ENCODE measurements at places on chromosomes 6 and 20.
A peak's percentile ranks its signal among the peaks of the same experiment; 100 is the strongest.

GRCh38 chr20:13671916-13672378, 33.2 kb upstream of the TASP1 start:
- no peak for DNase-seq

DNA sequence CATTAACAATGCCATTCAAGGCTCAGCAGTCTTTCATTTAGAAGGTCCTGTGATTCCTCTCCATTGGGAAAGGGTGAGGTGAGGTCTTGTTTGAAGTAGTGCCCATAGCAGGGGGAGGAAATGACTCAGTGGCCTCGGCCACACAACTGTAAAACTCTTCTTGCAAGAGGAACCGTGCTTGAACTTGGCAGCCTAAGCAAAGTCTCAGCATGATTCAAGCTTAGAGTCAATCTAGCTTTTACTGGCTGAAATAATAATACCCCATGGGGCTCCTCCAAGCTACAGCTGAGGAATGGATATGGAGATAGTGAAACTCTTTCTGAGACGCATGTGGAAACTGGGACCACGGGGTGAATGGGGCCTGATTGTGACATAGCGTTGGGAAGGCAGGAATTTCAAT, 428.2 kb downstream of the BMP2 start:
- no peak for DNase-seq

- DNase-seq = no peak
Measured at GRCh38 chr20:45096781-45097180, 4.1 kb downstream of the KCNS1 start.

DNA sequence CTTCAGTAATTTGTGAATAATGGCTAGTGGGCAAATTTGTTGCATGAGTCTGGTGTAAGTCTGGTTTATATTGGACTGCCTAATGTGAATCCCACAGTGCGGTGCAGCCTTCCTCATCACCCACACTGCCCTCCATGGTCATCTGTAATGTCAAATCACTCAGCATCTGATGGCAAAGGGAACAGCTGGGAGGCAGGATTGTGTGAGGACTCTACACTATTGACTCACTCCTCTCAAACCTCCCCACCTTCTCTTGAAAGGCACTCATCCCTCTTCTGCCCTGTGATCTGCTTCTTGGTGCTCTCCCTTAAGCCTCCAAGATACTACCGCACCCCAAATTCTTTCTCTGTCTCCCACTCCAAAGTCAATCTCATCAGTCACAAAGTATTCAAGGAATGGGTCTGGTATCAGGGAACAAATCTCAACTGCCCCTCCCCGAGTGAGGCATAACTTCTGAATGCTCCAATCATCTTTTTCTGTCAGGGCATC, 146.0 kb upstream of the BEND6 start:
- DNase-seq = no peak

DNA sequence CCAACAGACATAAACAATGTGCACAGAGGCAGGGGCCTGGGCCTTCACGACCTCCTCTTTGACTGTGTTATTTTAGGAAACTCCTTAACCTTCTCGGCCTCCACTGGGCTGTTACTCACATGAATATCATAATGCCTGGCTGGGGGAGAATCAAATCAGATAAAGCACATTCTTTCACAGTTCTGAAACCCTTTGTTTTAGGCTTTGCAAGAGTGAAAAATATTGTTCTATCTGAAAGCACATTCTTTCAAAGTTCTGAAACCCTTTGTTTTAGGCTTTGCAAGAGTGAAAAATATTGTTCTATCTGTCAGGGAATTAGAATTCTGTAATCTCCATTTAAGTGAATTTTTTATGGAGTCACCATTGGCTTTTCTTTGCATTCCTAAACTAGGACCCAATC, 50.7 kb upstream of the SYNDIG1 start:
- DNase-seq = no peak

DNA sequence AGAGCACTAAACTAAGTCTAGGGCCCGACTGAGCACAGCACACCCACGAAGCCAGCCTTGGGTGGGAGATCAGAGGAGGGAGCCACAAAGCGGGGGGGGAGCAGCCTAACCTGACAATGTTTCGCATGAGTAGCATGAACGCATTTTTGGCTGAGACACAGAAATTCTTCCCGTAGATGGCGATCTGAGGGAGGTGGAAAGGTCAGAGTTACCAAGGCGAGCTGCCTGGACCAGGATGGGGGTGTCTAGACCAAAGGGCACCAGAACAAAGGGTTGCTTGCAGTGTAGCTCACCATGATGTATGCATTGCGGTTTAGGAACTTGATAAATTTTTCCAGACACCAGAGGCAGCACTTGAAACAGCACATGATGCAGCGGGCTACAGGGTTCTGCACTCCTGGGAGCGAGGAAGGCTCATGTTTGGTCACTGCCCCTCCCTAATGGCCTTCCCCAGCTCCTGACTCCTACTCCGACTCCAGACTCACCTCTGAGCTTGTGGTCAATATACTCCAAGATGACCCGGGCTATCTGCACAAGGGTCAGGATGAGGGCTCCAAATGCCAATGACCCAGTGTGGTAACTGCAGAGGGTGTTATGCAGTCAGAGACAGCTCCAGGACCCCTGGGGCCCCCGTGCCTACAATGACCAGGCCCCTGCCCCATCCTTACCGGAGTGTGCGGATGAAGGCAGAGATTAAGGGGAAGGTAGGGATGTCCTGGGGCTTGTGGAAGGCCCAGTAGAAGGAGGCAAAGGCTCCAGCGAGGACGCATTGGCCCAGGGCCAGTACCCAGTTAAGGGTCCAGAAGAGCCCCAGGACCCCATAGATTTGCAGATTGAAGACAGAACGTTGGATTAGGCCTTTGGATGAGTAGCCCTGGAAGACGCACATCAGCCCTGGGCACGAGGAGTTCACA, 2.8 kb upstream of the NEU1 start:
- no peak for DNase-seq

DNA sequence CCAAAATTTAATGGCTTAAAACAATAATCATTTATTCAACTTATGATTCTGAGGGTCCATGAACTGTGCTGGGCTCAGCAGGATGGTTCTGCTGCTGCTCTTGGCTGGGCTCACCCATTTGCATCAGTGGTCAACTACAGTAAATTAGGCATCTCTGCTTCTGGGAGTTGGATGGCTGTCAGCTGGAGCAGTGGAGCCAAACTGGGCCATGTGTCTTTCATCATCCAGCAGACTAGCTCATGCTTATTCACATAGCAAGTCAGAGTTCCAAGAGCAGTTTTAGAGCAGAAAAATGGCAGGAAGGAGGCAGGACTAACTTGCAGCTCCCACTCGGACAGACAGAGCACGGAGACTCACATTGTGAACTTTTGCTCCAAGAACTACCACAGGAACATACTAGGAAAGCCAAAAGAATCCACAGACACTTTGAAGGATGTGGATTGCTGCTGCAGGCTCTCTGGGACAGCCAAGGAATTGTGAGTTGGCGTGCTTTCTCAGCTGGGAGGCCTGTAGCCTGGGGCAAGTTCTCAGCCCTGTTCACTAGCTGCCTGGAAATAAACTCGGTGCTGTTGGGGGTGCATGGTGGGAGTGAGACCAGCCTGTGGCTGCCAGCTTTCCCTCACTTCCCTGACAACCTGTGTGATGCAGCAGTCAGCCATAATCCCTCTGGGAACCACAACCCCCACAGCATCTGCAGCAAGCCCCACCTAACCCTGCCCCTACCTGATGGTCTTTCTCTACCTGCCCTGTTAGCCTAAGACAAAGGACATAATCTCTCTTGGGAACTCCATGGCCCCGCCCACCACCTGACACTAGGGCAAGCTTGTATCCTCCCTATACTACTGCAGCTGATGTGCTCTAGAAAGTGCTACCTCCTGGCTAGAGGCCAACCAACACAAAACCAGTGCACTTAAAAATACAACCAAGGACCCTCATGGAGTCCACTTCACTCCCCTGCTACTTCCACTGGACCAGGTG, 129.0 kb downstream of the JPH2 start:
- no peak for DNase-seq

GRCh38 chr20:24738981-24739633, 210.0 kb upstream of the CST7 start:
- no peak for DNase-seq

DNA sequence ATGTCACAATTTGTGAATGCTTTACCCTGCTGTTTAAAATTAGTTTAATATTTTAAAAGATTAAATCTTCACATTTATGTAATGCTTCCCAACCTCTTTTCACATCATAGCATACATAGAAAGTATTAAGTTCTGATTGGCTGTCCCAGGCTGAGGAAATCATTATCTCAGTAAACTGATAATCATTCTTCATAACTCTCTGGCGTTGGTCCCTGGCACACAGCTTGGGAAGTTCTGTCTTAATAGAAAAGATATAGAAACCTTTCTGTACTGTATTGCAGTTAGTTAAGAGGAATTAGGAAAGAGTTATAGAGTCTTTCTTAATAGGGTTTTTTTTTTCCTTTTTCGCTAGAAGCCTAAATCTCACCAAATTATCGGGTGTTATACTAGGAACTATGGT, 85.4 kb downstream of the CBFA2T2 start:
- no peak for DNase-seq

GRCh38 chr6:136331461-136331860, 41.8 kb upstream of the BCLAF1 start:
- no peak for DNase-seq

DNA sequence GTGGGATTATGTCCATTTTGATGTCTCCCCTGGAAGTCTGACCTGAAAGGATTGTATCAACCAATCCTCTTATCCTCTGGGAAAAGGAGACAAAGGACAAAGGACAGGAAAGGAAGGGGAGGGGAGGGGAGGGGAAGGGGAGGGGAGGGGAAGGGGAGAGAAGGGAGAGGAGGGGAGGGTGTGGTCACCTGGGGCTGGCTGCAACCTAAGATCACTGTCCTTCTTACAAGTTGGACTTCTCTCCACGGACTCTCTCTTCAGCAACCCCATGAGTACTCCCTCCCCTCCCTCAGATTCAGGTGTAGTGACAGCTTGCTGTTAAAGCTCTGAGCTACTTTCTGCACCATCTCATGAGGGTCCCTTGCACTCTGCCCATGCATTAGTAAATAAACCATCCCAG, 58.9 kb upstream of the KLHL31 start:
- DNase-seq = no peak

- DNase-seq = no peak
Measured at GRCh38 chr6:160013987-160014868, 45.3 kb downstream of the IGF2R start.

GRCh38 chr20:20593447-20594170, 118.8 kb downstream of the RALGAPA2 start:
- no peak for DNase-seq

DNA sequence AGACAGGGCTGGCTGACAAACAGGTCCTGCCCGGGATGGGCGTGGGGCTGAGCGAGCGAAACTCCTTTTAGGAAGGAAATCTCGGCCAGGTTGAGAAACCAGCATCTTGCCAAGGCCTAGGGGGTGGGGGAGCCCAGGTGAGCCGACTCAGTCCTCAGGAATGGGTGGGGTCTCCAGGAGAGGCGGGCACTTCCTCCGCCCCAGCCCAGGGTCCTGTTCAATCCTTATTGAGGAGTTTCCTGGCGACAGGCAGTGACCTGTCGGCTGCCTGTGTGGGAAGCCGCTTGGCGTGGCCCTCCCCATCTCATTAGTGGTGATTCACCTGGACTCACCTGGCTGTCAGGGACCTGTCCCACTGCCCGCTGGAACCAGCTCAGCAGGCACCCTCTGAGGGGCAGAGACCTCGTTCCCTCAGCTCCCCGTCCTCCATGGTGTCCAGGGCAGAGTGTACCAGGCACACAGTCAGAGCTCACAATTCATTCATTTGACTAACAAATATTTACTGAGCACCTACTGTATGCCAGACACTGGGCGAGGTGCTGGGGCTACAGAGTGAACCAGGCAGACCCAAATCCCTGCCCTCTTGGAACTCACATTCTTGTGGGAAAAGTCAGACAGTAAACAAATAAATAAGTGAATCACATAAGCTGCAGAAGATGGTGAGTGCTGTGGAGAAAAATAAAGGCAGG, 51.1 kb downstream of the FGD2 start:
- no peak for DNase-seq

DNA sequence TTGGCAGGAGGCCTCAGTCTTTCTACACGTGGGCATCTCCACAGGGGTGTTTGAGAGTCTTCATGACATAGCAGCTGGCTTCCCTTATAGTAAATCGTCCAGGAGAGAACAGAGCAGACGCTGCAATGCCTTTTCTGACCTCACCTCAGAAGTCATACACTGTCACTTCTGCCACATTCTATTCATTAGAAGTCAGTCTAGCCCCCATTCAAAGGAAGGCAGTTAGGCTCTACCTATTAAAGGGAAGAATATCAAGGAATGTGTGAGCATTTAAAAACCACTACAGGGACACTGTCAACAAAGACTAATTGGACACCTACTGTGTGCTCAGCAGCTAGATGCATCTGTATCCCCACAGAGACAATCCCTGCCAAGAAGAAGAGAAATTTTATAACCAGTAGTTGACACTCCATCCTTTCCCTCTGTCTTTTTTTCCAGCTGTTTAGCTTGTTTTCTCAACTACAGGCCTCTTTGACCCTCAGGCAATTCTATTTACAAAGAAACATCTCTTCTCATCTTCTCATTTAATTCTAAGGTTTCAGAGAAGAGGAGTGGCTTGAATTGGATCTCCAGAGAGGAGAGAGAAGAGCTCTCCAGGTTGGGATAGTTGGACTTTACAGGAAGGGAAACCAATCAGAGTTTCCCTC, 18.6 kb downstream of the ARMC12 start:
- DNase-seq = no peak

GRCh38 chr6:31473780-31474761, 23.9 kb upstream of the MICB start:
- DNase-seq = no peak

GRCh38 chr6:3068329-3069214, at the start of gene RIPK1:
TSS of gene RIPK1 (plus strand) at chr6:3068494. CDS start at chr6:3076824, 8,330 bp downstream.
- DNase-seq = peak; percentile 85

GRCh38 chr6:105882828-105883227, 203.3 kb upstream of the PRDM1 start:
- no peak for DNase-seq

- DNase-seq = no peak
Measured at GRCh38 chr6:65416621-65417020, 290.4 kb downstream of the EYS start.

DNA sequence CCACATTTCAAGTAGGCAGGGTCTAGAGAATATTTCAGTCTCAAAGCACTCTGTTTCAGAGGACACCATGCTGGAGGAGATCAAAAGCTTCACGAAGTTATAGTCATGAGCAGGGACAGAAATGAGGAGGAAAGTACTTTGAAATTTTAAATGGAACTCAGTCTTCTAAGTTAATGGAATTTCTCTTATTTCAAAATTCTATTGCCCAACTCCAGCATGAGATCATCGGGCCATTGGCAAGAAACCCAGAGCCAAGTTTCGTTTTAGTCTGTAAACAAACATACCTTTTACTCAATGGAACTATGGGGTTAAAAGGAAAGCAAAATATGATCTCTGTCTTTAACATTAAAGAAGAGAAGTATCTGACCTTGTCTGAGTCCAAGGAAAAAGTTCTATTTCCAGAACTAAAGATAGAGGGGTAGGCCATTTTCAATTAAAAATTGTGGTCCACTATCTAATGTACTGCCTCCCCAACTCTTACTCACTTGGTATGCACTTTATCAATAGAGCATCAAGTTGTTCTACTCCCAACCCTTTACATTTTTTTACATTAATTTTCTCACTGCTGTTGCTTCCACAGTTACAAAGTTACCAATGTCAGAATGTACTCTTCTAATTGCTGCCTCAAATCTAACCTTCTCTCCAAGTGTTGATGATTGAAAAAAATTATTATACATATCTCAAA, 235.3 kb upstream of the NRSN1 start:
- no peak for DNase-seq

GRCh38 chr6:119559586-119559985, 210.0 kb upstream of the MAN1A1 start:
- DNase-seq = no peak

- DNase-seq = no peak
Measured at GRCh38 chr6:91412532-91412931, 825.7 kb upstream of the MAP3K7 start.

Data from progenitor cell of endocrine pancreas (in vitro differentiated cells).